Stimulated activated CD4-positive, alpha-beta T cell treated with anti-CD3 and anti-CD28 coated beads, Interleukin-15, amount 100 ng/mL, for 24 hours (primary cell): ENCODE measurements at places on chromosomes 5 and 9.

GRCh38 chr5:127885176-127885575 lies 182.0 kb downstream of the CCDC192 start:
- DNase-seq, result no peak

DNA sequence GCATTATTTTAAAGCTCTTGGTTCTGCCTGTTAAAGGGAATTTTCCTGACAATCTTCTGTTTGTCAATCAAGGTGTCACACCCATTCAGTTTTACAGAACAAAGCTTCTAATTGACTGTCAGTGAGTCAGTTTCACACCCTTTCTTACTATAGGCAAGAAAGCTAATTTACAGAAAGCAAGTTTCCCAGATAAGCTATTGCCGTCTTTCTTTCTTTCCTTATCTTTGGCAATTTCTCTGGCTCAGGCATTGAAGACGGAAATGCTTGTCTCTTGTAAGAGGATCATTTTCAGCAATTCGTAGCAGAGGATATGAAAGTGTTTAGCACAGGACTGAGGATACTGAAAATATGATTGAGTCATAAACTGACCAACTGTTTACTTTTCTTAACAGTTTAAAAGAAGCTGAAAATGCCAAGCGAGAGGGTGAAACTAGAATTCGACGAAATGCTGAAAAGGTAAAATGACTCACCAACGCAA lies 27.0 kb downstream of the SPINK5 start:
- no peak for DNase-seq

DNA sequence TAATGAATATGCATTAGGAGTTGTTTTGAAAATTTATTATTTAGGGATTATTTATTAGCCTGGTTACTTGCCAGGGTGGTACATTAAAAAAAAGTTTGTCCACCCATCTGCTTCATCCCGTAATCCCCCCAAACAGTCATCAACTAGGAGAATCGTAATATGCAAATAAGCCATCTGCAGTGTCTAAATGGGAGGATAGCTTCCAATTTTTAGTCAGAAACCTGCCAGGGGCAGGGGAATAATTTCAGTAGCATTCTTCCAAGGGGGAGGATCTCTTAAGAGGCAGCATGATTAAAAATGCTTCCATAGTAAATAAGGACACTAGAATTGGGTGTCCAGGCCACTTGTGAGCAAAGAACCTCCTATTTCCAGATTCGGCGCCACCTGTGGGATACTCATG lies 43.3 kb downstream of the SH3GL2 start:
- no peak for DNase-seq

GRCh38 chr9:111038331-111039230 lies at the start of gene LPAR1:
Gene LPAR1, minus strand, starts transcription at chr9:111038470. Its CDS starts 66,353 bp downstream, at chr9:110972117.
- no peak for DNase-seq

GRCh38 chr9:77829420-77829819 lies 181.3 kb upstream of the GNA14 start:
- no peak for DNase-seq
